ENCODE measurements at places on chromosomes 3 and 15.

DNA sequence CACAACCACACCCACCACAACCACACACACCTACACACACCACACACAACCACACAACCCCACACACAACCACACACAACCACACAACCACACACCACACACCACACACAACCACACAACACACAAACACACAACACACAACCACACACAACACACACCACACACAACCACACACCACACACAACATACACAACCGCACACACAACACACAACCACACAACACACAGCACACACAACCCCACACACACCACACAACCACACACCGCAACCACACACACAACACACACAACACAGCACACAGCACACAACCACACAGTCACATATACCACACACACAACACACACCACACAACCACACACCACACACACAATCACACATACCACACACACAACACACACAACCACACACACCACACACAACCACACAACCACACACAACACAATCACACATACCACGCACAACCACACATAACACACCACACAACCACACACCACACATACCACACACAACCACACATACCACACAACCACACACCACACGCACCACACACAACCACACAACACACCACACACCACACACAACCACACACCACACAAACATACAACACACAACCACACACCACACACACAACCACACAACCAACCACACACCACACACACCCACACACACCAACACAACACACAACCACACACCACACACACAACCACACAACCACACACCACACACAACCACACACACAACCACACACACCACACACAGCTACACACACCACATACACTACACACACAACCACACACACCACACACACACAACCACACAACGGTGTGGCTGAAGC is 23.7 kb downstream of the CPN2 start:
- DNase-seq, result no peak

DNA sequence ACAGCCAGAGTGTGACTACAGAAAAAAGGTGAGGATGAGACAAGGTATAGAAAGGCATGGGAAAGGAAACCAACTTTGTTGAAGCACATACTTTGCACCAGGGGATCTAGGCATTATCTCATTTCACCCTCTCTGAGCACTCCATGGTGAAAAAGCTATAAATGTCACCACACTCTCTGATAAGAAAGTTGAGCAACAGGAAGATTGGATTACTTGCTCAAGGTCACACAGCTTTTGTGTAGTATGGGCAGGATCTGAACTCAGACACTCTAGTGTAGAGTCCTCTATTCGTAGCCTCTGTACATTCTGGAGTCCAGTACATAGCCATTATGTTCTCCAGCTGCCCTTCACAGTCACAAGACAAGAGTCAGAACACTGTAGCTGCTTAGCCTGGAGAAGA is 163.4 kb upstream of the SEMA6D start:
- no peak for DNase-seq

- DNase-seq, result no peak
These were observed 44.4 kb upstream of the FAN1 start for GRCh38 chr15:30859091-30859874.

DNA sequence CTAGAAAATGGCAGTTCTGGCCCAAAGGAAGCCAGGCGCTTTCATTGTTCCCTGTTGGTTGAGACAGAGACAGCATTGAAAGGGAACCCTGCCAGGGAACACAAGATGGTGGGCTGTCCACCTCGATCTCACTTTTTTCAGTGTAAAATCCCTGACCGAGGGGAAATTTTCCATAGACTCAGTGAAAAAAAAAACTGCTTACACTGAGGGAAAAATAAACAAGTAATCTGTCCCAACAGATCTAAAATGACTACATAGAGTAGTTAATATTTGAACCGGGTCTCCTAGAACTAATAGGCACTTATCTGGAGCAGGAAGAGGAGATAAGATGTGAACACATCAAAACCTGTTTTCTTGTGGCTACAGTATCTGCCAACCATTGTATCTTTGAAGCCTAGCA is 763.4 kb upstream of the GOLIM4 start:
- DNase-seq, result no peak

- no peak for DNase-seq
These were observed 277 bp downstream of the SIAH2 start for GRCh38 chr3:150762662-150763121.

DNA sequence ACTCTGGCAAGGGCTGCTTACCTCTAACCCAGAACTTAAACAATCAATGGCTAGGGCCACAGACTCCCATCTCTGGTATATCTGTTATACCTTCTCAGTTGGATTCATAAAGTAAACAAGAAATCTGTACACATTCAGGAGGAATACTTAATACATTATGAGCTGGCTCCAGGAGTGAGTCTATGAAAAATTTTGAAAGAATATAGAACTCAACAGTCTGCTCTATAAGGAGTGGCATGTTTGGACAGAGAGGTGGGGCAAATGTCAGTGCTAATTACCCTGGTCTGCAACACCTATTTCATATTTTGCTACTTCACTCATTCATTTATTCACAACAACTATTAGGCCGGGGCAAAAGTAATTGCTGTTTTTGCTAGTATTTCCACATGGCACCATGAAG is 245.1 kb downstream of the THRB start:
- no peak for DNase-seq

- no peak for DNase-seq
These were observed 140.7 kb upstream of the NR2E3 start for GRCh38 chr15:71669688-71670087.

DNA sequence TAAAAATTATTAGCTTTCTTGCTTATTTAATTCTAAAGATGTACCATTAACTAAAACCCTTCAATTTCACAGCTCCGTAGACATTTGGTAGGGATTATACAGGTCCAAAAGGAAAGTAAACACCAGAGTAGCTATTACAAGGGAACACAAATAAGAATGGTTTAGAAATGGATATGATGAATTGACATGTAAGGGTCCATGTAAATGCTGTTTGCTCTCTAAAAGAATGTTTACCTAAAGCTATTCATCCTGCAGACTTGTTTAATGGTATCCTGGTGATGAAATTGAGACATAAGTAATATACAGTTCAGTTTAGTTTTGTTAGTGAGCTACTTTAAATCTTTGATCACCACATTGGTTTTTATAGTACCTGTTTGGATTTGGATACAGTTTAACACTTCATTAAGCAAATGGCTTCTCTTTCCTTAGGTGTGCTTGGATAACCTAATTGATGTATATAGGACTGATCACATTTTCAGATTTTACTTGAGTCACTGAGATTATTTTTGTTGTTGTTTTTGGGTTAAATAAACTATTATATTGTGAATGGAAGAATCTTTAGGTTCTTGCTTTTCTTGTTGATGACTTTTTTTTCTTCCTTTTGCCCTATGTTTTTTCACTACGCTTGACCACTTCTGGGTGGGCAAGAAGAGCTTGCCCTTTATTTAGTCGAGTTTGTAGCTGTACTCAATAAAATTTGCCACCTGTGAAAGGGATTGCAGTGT is 115.4 kb downstream of the TCF12 start:
- DNase-seq, result no peak

GRCh38 chr15:81752546-81752942 is 293.3 kb downstream of the MEX3B start:
- peak; percentile 80 for DNase-seq
